Activated B cell treated with CpG ODN at 0.5 μM for 24 hours (primary cell): ENCODE measurements at places on chromosomes 4 and X. TPM values are rescaled to one million over a fixed set of nuclear protein-coding genes. Genes with fewer than 3 reads are reported as not detected.

The PDGFC gene
- total RNA-seq, result not detected in 2 replicates

The GAGE12F gene
- total RNA-seq, result not detected in 2 replicates

The STIM2 gene
- total RNA-seq, result 48.7 and 59.8 TPM in 2 replicates

The SUV39H1 gene
- 9.1 and 10.8 TPM in 2 replicates for total RNA-seq

The STATH gene
- not detected in 2 replicates for total RNA-seq

The BMX gene
- total RNA-seq, result not detected in 2 replicates

The MYL5 gene
- total RNA-seq, result 21.9 and 24.6 TPM in 2 replicates

The CTAG1A gene
- not detected in 2 replicates for total RNA-seq

The HHIP gene
- not detected in 2 replicates for total RNA-seq

The IL2RG gene
- 261 and 264 TPM in 2 replicates for total RNA-seq

The SLC9B2 gene
- 31.3 and 33.4 TPM in 2 replicates for total RNA-seq

The PAGE5 gene
- 0.67 and 1.8 TPM in 2 replicates for total RNA-seq

The EFHC2 gene
- total RNA-seq, result not detected in 2 replicates

The PPEF2 gene
- total RNA-seq, result 0.17 and 0.35 TPM in 2 replicates

The TAB3 gene
- total RNA-seq, result 21.7 and 23.9 TPM in 2 replicates

The PHOX2B gene
- not detected in 2 replicates for total RNA-seq

The TEC gene
- total RNA-seq, result 8.7 and 8.8 TPM in 2 replicates

The CSN1S1 gene
- not detected in 2 replicates for total RNA-seq

The RAB39B gene
- total RNA-seq, result 7.9 and 8.1 TPM in 2 replicates

The TACR3 gene
- not detected in 2 replicates for total RNA-seq

The CT83 gene
- not detected in 2 replicates for total RNA-seq

The CXCL11 gene
- not detected in 2 replicates for total RNA-seq

The SHOX gene
- total RNA-seq, result not detected in 2 replicates

The KLHL8 gene
- total RNA-seq, result 10.5 and 12.6 TPM in 2 replicates

The LNX1 gene
- total RNA-seq, result not detected in 2 replicates

The TCEAL6 gene
- total RNA-seq, result not detected in 2 replicates

The MAGEA11 gene
- not detected in 2 replicates for total RNA-seq

The CSN3 gene
- total RNA-seq, result not detected in 2 replicates

The TKTL2 gene
- total RNA-seq, result 0.11 and 0.17 TPM in 2 replicates

The SUPT20HL1 gene
- total RNA-seq, result not detected in 2 replicates

The CRMP1 gene
- total RNA-seq, result 0.09 TPM in 1 of 2 replicates, not detected in the other

The MAGEB6 gene
- not detected in 2 replicates for total RNA-seq
